NCI-H1694 (cell line): ENCODE measurements at places on chromosomes 5 and 9.

GRCh38 chr5:113692466-113692865 lies 179.0 kb downstream of the YTHDC2 start:
- DNase-seq = no peak

DNA sequence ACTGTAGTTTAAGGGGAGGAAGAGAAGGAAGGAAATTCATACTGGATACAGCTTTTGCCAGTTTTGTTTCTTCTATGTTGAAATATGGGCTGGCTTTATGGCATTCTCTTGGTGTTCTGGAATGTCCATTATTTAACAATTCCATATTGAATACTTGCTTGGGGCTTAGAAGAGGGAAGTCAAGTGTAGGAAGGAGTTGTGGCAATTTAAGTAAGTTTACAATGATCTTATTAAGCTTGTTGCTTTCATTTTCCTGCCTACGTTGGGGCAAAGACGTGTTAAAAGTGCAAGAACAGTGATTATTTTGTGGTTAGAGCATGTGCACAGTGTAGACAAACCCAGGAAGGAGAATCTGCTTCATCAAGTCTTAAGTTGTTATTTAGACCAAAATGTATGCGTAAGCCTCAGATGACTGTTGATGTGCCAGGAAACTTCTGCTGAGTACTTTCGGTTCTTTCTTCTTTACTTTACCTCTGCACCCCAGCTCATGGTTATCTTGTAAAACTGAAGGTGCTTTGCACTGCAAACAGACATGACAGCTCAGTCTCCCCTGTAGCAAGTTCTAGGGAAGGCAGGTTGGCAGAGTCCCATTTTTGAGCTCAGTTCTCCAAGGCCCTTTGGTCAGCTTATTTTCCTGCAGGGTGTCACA lies 75.8 kb downstream of the F2RL2 start:
- no peak for DNase-seq

DNA sequence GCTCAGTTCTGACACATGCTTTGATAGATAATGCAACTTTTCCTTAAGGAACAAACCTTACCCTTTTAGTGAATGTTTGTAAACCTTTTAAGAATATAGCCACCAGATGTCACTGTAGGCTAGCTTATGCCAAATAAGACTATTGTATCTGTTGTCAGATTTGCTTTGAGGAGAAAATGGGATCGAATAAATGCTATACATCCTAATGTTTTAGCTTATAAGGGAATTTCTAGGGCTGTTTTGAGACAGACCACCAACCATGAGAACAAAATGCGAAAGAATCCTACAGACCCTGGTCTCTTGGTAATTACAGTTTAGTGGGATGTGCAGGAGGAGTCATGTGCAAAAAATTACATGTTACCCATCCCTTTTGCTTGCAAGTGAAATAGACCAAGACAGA lies 127.6 kb upstream of the NMUR2 start:
- DNase-seq = peak; percentile 89

DNA sequence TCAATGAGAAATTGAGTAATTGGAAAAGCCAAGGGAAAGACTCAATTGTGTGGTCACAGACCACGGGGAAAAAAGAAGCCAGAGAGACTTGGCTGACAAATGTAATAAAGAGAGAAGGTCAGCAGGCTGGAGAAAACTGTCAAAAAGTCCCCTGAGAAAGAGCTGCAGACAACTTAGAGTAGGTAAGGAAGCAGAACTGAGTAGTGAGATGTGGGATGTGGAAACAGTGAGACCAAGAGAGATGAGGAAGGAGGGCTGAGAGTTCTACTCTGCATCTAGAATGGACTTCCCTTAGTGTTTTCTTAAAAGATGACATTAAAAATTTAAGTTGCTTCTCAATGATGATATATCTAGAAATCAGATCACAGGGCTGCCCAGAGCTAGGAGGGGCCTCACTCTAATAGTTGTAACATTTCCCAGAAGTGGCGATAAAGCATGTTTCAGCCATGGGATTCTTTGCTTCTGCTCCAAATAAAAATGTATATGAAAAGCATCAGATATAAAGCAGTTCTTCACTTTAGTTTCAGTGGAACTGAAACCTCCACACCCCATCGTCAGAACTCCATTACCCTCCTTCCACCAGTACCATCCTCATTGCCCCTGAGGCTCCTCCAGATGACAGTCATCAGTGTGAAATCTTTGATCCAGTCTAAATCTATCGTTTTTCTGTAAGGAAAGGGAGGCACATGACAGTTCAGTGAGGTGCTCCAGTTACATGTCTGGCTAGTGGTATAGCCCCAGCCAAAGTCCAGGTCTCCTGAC lies 80.6 kb downstream of the SPEF2 start:
- DNase-seq = no peak

GRCh38 chr9:84583866-84584265 lies 85.7 kb upstream of the NTRK2 start:
- no peak for DNase-seq

DNA sequence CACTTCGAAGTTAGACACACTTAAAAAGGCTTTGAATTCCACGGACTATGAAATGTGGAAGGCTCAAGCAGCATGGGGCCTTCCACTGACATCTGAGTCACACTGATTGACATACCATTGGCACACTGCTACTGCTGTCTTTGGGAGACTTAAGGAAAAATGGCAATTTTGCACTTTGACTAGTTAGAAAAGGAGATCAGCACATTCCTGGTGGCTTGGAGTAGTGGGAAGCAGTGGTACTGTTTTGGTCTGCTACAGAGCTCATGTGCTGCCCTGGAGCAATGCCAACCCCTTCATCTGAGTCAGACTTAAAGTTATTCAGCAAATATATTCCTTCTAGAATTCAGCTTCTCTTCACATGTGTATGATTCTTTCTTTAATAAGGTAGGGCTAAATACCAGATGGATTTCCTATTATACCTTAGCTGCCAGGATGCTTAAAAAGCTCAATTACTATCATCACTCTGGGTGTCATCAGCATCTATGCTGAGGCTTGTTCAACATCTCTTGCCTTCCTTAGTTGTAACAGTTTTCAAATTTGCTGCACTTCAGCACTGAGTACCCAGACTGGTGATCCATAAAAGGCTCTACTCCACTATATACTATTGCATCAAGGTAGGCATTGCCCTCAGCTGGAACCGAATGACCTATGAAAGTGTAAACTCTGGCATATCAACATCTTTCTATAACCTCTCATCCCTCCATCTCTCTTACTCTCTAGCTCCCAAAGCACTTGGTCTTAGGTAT lies 42.3 kb upstream of the MOCS2 start:
- no peak for DNase-seq
